ENCODE measurements at places on chromosomes 1 and 21. TPM values are rescaled to one million over a fixed set of nuclear protein-coding genes. Genes with fewer than 3 reads are reported as not detected.

Gene SRSF10
- 128 TPM for total RNA-seq

DNA sequence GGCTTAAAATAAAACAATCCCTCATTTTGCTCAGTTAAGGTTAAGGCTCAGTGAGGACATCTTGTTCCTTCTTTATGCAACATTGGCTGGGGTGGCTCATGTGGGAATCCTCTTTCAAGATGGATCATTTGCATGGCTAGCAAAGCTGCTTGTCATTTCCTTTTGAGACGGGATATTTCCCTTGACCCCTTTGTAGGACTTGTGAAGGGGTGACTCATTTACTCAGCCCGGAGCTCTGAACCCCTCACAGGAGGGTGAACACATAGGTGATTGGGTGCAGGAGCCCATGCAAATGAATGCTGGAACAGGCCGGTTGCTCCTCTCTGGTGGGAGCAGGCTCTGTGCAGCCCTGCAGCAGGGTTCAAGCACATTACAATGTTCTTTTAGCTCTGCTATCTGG, 15.8 kb upstream of the C8A start:
- H3K4me3 ChIP-seq, result no peak overlapping the region
- no peaks in the 10 kb centered on the region for H3K4me1 ChIP-seq
- no peak overlapping the region for H3K27ac ChIP-seq
- no peaks in the 10 kb centered on the region for H3K36me3 ChIP-seq
- no peak for DNase-seq

GRCh38 chr1:27687906-27688305, 15.9 kb upstream of the IFI6 start:
- DNase-seq, result no peak
- H3K27ac ChIP-seq, result no peak overlapping the region
- no peaks in the 10 kb centered on the region for H3K4me1 ChIP-seq

DNA sequence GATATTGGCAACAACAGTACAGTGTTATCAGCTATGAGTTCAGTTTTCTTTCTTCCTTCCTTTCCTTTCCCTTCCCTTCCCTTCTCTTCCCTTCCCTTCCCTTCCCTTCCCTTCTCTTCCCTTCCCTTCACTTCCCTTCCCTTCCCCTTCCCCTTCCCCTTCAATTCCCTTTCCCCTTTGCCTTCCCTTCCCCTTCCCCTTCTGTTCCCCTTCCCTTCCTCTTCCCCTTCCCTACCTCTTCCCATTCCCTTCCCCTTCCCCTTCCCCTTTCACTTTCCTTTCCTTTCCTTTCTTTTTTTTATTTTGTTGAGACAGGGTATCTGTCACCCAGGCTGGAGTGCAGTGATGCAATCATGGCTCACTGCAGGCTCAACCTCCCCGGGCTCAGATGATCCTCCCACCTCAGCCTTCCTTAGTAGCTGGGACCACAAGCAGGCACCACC, 72.3 kb upstream of the CAPZB start:
- no peaks in the 10 kb centered on the region for H3K36me3 ChIP-seq
- no peak overlapping the region for H3K4me3 ChIP-seq
- H3K27ac ChIP-seq, result no peak overlapping the region
- no peaks in the 10 kb centered on the region for H3K4me1 ChIP-seq
- H3K27me3 ChIP-seq, result no peaks in the 10 kb centered on the region

GRCh38 chr1:53242381-53242780, 4.1 kb upstream of the MAGOH start:
- H3K4me1 ChIP-seq, result 0 out of 2 replicates have a peak, but pooled peaks cover 6% of the 10 kb centered on the region
- no peaks in the 10 kb centered on the region for H3K36me3 ChIP-seq
- no peak overlapping the region for H3K4me3 ChIP-seq
- no peak overlapping the region for H3K27ac ChIP-seq
